Panc1 (cell line): ENCODE measurements at places on chromosomes 5 and 9. TPM values are rescaled to one million over a fixed set of nuclear protein-coding genes. Genes with fewer than 3 reads are reported as not detected.

The SPIN1 gene
- total RNA-seq = 76.9 TPM

The HMCN2 gene
- 0.05 TPM for total RNA-seq

The PRDM9 gene
- not detected for total RNA-seq

The CCDC183 gene
- 0.62 TPM for total RNA-seq

The LOX gene
- total RNA-seq = 0.62 TPM

The PHF24 gene
- total RNA-seq = 0.08 TPM

The AIF1L gene
- total RNA-seq = 6.0 TPM

The FAM78A gene
- total RNA-seq = 0.59 TPM

The ENHO gene
- total RNA-seq = 7.2 TPM

The MZB1 gene
- 0.49 TPM for total RNA-seq

The ROR2 gene
- total RNA-seq = 5.9 TPM

The TNC gene
- 5.7 TPM for total RNA-seq

The BNIP1 gene
- total RNA-seq = 12.3 TPM

The ZDHHC11 gene
- 3.0 TPM for total RNA-seq

The F2RL2 gene
- 0.13 TPM for total RNA-seq

The SLC6A7 gene
- total RNA-seq = not detected

The VLDLR gene
- 2.1 TPM for total RNA-seq

The SLC25A2 gene
- 0.28 TPM for total RNA-seq

The AMBP gene
- 1.7 TPM for total RNA-seq

The FREM1 gene
- total RNA-seq = not detected

The ZDHHC11B gene
- 1.4 TPM for total RNA-seq

The NUDT2 gene
- total RNA-seq = 36.2 TPM
